ENCODE measurements at places on chromosomes 4 and X.

DNA sequence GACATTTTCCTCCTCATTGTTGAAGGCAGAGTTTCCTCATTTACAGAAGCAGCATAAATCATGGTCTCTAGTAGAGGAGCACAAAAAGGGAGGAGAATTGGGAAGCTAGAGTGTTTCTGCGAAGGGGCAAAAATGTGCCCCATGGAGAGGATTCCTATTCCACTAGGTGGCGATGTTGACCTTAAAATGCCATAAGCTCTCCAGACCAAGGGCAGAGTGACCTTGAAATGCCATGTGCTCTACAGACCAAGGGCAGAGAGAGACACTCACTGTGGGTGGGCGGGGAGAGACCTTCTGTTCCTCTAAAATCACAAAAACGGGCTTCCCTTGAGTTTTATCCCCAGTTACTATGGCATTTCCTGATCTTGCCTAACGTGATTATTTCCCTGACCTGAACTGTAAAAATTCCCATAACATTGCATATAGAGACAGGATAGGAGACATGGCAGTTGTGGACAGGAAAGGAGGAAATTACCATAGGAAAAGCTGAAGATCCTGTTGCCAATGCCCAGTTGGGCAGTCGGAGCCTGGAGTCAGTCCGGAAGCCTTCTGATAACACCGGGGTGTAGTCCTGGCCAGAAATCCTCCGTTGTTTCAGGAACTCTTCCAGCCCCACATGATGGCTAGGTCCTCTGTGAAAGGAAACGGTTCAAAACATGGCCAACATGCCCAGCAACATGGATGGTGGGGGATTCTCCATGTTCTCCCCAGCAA lies 567.7 kb downstream of the MAGEB5 start:
- peak; percentile 3 for DNase-seq

- no peak for DNase-seq
These were observed 102.9 kb upstream of the PGRMC2 start for GRCh38 chr4:128390475-128390996.

DNA sequence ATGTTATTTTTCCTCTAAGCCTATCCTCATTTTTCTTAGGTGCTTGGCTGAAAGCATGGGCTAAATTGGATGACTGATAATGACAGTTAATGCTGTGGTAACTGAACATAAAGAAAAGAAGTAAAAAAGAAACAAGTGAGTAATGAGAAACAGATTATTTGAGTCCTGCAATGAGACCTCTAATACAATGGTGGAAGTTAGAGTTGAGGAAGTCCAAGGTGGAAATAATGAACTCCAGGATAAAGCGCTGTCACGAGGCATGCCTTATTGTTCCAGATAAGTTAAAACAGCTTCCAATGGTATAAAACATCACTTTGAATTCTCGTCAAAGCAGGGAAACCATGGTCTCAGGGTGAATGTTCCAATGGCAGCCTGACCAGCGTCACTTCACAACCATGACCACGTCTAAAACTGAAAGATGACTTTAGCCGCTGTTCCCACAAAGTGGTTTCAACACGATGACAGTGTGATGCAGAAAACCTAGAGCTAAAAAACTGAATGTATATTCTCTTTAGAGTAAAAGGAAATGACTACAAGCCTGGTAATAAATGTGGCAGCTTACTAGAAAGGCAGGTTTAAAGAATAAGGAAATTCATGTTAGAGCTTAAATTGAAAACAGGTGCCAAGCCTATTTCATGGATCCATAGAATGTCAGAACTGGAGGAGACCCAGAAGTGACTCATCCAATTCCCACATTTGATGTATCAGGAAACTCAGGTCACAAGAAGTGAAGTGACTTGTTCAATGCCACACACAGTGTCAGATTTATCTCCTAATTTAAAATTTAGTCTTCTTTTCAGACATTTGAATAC lies 202.6 kb upstream of the GYPA start:
- DNase-seq = no peak

DNA sequence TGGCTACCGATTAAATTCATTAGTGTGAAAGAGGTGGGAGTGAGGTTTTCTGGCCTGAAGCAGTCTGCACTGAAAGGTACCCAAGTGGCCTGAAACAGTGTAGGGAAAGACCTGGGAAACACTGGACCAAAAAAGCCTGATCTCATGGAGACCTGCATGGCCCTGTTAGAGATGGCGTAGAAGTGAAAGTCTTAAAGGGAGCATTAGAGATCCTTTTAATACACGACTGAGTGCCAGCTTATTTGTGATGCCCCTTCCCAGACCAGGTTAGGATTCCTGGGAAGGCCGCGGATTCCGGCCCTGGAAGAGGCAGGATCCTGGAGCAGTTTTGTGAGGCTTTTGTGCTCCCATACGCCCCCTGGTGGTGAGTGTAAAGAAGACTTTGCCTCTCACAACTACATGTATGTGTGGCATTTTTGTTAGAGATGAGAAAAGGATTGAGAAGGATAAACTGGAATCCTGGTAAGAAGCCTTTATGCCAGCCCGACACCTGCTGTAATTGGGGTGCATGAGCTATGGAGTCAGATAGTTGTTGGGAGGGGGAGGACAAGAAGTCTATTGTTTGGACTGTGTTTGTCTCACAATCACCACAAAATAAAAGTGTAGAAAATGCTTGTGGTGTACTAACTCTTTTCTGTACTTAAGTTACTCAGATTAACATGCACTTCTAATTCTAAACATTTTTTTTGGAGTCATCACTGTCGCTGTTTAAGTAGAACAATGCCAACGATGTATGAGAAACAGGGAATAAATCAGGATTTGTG lies 54.0 kb downstream of the JADE1 start:
- DNase-seq = peak; percentile 85

DNA sequence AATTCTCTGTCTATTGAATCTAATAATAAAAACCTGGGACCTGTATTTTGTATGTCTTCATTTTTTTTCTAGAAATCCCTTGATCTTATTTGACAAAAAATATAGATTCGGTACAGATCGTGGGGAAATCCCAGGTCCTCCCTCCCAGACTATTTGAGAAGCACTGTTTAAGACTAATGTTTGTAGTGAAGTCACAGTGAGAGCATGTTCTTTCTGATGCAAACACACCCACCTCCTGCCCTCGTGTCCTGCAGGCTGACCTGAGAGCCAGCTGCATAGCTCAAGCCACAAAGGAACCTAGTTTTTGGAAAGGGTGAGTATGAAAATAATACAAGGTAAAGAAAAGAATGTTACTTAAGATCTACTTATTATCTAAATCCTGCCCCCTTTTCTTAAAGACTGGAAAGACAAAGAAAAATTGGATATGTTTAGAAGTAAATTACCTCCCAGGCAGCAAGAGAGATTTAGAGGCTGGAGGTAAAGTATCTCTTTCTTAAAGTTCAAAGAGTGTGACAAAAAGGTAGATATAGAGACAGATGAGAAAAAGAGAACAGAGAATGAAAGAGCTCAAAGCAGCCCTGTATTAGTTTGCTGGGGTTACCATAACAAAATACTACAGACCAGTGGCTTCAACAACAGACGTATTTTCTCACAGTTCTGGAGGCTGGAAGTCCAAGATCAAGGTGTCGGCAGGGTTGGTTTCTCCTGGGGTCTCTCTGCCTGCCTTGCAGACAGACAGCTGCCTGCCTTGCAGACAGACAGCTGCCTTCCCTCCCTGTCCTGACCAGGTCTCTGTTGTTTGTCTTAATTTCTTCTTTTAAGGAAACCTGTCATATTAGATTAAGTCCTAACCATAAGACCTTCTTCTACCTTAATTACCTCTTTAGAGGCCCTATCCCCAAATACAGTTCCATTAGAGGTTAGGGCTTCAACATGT lies 20.4 kb upstream of the DCTD start:
- DNase-seq = no peak

- DNase-seq = no peak
These were observed 30.0 kb upstream of the PLAC1 start for GRCh38 chrX:134688031-134688823.

- no peak for DNase-seq
These were observed 150.1 kb downstream of the PJA1 start for GRCh38 chrX:69015156-69015555.

- DNase-seq = peak; percentile 39
These were observed 81.7 kb downstream of the ALPK1 start for GRCh38 chr4:112378858-112379257.

- DNase-seq = no peak
These were observed 262.6 kb upstream of the BMP3 start for GRCh38 chr4:80767944-80768343.
